BE2C (cell line): ENCODE measurements at places on chromosomes 16 and 17.

DNA sequence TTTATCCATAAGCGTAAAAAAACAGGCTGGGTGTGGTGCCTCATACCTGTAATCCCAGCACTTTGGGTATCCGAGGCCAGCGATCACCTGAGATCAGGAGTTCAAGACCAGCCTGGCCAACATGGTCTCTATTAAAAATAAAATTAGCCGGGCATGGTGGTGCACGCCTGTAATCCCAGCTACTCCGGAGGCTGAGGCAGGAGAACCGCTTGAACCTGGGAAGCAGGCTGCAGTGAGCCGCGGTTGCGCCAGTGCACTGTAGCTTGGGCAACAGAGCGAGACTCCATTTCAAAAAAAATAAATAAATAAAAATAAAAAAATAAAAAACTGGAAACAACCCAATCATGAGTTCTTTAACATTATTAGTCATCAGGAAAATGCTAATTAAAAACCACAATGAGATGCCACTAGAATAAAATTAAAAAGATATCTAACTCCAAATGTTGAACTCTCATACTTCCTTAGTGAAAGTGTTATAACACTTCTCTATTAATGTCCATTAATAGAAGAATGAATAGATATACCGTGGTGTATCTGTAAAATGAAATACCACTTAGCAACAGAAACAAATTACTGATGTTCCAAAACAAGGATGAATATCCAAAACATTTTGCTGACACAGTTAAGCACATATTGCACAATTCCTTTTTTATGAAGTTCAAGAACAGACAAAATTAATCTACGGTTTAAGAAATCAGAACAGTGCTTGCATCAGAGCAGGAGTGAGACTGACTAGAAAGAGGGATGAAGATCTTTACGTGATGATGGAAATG is 13.1 kb downstream of the MPHOSPH6 start:
- DNase-seq: no peak

GRCh38 chr16:65071433-65072311 is 50.2 kb downstream of the CDH11 start:
- DNase-seq: no peak

GRCh38 chr16:87648236-87648635 is 45.9 kb downstream of the JPH3 start:
- peak; percentile 80 for DNase-seq

DNA sequence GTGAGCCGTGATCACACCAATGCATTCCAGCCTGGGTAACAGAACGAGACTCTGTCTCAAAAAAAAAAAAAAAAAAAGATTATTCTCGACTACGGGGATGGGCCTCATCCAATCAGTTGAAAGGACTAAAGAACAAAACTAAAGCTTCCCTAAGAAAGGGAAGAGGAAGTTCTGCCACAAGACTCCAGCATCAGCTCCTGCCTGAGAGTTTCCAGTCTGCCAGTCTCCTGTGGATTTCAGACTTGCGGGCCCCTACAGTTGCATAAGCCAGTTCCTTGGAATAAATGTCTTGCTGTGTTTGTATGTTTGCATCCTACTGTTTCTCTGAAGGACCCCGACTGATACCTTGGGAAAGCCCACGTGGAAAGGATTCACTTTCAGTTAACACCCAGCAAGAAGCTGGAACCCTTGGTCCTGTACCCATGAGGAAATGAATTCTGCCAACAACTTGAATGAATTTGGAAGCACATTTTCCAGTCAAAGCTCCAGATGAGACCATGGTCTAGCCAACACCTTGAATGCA is 26.3 kb upstream of the FZD2 start:
- DNase-seq: no peak

GRCh38 chr16:48629531-48629930 is 19.6 kb upstream of the N4BP1 start:
- DNase-seq: no peak

DNA sequence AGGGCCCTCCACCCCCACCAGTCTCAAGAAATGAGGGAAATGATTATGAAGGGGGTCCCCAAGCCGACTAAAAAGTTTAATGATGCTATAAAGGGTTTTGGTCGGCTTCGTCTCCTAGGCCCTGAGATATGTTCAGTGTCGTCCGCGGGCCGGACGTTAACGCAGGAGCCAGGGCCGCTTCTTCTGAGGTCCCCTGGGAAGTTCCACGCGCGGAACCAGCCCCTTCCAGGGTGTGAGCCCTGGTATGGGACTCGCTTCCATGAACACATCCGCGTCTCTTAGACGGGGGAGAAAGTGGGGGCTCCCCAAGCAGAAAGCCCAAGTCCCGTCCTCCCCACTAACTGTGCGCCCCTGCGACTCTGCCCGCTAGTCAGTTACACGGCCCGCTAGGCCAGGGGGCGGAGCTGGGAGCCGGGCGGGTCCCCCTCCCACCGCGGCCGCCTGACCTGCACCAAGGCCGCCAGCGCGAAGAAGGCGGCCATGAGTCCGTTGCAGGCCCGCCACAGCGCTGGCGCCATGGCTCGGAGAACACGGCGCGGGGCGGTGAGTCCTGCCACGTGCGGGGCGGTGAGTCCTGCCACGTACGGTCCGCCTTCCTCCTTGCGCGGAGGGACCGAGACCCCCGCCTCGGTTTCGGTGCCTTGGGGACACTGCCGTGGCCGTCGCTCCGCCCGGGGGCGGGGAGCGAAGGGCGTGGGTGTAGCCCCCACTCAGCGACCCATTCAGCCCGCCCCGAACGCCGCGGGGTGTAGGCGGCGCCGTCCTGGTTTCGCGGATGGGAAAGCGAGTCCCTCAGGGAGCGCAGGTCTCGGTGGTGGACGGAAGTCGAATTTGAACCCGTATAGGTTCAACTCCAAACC is at the start of gene TMEM220:
TMEM220 (minus strand) TSS at position 690 of the 860 bp plus-strand sequence; CDS start at position 518, 172 bp downstream.
- DNase-seq: peak; percentile 68

- no peak for DNase-seq
Observed at GRCh38 chr16:78629173-78629572, 529.7 kb downstream of the WWOX start.

GRCh38 chr16:5041600-5042133 is 7.9 kb upstream of the NAGPA start:
- DNase-seq: no peak

DNA sequence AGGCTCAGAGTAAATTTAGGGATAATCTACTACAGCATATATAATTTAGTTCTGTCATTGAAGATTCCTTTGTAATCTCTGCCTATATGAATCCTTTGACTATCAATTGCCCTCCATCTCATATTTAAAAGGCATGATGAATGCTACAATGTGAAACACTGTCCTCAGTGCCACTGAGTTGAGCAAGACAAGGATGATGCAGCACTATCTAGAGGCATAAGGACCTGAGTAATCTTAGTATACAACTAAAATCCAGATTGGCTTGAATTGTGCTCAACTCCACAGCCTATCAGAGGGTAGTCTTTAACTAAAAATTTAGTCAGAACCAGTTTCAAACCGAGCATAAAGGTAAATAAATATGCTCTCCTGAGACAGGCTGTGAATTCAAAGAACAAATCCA is 11.6 kb upstream of the STRADA start:
- DNase-seq: no peak

DNA sequence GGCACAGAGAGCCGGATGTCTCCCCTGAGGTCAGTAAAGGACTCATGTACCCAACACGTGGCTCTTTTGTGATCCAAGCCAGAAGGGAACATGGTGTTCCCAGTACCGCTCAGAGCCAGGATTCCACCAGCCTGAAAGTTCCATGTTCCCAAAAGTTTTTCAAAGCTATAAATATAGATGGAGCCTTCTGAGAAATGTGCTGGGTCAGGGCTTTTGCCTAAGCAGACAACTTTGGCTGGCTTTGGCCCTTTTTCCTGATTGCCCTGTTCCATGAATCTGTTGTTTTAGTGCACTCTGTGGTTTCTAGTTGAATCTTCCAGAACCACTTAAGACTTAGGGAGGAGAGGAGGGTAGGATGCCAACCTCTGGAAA is 128.5 kb upstream of the HS3ST2 start:
- no peak for DNase-seq

- DNase-seq: no peak
Observed at GRCh38 chr16:16925432-16925831, 545.3 kb downstream of the XYLT1 start.

GRCh38 chr17:40962059-40962561 is 4.6 kb downstream of the KRT39 start:
- no peak for DNase-seq

GRCh38 chr16:31430380-31431052 is 2.4 kb upstream of the COX6A2 start:
- no peak for DNase-seq

DNA sequence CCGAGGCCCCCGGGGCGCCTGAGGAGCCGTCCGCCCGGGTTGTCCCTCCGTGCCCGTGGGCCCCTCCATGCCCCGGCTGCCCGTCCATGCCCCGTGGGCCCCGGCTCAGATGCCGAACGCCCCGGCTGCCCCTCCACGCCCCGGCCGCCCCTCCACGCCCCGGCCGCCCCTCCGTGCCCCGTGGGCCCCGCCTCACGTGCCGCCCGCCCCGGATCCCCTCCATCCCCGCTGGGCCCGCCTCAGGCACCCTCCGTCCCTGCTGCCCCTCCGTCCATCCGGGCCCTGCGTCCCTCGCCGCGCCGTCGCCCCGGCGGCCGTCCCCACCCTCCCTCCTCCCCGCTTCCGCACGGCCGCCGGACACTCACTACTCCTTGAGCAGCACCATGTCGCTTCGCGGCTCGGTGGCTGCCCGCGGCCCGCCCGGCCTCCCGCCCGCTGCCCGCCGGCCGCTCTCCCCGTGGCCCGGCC is 382 bp downstream of the PITPNA start:
- DNase-seq: no peak

DNA sequence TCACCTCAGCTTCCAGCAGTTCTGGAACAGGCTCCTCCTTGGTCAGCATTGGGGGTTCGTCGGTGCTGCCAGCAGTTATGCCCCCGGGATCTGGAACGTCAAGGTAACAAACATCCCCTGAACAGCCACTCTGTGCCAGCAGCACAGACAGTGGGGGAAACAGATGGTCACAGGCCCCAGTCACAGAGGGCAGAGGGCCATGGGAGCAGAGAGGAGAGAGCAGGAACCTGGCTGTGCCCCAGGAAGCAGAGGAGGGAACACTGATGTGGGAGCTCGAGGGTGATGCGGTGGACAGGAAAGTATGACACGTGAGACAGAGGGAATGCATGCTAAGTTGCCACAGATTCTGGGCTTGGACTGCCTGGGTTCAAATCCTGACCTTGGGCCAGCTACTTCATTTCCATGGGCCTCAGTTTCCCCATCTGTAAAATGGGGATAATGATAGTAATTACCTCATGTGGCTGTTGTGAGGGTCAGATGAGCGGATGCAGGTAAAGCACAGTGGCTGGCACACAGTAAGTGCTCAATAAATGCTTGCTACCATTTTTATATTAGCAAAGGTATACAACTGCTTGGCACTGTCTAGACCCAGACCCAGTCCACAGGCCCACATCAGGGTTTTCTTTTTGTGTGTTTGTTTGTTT is 4.9 kb downstream of the BCL7C start:
- no peak for DNase-seq

GRCh38 chr17:57154921-57155320 is 69.9 kb downstream of the AKAP1 start:
- DNase-seq: no peak
